Renal cortex interstitium (tissue), 15 donors: ENCODE measurements at places on chromosomes 16 and 17. TPM values are rescaled to one million over a fixed set of nuclear protein-coding genes. Genes with fewer than 3 reads are reported as not detected.

GRCh38 chr17:69457603-69458002 lies 43.1 kb downstream of the MAP2K6 start:
- DNase-seq, result no peak

DNA sequence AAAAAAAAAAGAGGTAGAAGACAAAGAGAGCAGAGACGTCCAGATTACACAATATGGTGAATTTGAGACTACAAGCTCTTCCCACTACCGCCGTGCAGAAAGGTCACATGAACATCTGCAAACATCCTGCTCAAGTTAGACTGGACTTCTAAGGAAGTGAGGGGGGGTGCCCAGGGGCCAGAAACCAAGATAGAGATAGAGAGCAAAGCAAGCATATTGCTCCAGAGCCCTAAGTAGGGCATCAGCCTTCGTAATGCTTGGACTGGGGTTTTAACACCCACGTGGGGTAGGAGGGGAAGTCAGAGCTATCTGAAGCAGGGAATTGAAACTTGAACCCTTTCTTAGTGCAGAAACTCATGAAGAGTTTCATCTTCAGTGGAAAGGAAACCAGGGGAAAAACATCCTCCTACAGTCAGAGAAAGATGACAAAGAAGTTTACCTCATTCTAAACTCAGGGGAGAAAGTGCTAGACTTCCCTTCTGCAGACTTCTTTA lies 8.7 kb downstream of the CLEC19A start:
- DNase-seq, result no peak

DNA sequence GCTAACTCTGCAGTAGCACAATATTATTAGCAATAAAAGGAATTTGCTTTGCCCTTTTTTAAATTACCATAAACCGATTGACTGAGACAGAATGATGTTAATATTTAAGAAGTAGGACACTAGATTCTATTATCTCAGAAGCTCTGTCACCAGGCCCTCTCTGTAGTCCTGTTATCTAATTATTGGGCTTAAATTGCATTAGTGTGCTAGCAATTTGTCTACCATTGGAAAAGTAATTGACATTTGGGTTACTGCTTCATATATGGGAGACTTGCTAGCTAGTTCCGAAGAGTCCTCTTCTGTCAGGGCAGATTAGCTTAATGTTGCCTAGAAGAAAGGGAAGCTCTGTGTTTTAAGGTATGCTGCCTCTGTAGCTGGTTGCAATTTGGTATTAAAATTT lies 1107.3 kb upstream of the EEF2KMT start:
- DNase-seq, result no peak

DNA sequence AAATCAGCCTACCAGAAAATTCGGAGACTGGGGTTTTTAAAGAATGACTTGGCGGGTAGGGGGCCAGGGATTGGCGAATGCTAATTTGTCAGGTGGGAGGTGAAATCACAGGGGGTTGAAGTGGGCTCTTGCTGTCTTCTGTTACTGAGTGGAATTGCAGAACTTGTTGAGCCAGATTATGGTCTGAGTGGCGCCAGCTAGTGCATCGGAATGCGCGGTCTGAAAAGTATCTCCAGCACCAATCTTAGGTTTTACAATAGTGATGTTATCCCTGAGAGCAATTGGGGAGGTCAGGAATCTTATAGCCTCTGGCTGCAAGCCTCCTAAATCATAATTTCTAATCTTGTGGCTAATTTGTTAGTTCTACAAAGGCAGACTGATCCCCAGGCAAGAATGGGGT lies 762 bp upstream of the RBL2 start:
- no peak for DNase-seq

Gene MVD
- 39.8 TPM for polyA plus RNA-seq
